Stimulated activated CD8-positive, alpha-beta memory T cell treated with anti-CD3 and anti-CD28 coated beads, Interleukin-4, amount 100 ng/mL, for 48 hours (primary cell): ENCODE measurements at places on chromosomes 3 and 15.

- no peak for DNase-seq
Measured at GRCh38 chr15:51907136-51907862, 64.3 kb downstream of the LEO1 start.

- DNase-seq = no peak
Measured at GRCh38 chr3:113148284-113148683, 63.1 kb upstream of the BOC start.

- DNase-seq = no peak
Measured at GRCh38 chr3:120506076-120506827, 55.5 kb upstream of the FSTL1 start.

- no peak for DNase-seq
Measured at GRCh38 chr15:80462836-80463512, 58.8 kb downstream of the ARNT2 start.

DNA sequence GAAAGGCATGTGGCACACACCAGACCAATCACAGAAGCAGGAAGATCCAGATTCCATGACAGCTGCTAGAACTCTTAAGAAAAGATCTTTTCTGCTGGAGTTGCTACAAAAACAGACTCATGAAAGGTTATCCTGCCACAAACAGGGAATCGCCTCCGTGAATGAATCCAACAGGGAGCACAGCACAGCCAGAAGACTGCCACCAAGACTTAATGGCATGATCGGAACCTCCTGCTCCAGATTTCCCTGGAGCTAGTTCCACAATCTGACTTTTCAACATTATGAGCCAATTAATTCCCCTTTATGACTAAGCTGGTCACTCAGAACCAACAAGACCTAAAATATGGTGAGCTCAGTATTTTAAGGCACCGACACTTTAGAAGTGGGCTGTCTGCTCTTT lies 232.5 kb downstream of the FOXP1 start:
- DNase-seq = no peak

GRCh38 chr3:159091936-159092335 lies 290.1 kb downstream of the MFSD1 start:
- DNase-seq = no peak

- no peak for DNase-seq
Measured at GRCh38 chr3:193508108-193508507, 46.6 kb downstream of the ATP13A4 start.

- DNase-seq = no peak
Measured at GRCh38 chr3:187684880-187685279, 14.7 kb upstream of the SST start.

DNA sequence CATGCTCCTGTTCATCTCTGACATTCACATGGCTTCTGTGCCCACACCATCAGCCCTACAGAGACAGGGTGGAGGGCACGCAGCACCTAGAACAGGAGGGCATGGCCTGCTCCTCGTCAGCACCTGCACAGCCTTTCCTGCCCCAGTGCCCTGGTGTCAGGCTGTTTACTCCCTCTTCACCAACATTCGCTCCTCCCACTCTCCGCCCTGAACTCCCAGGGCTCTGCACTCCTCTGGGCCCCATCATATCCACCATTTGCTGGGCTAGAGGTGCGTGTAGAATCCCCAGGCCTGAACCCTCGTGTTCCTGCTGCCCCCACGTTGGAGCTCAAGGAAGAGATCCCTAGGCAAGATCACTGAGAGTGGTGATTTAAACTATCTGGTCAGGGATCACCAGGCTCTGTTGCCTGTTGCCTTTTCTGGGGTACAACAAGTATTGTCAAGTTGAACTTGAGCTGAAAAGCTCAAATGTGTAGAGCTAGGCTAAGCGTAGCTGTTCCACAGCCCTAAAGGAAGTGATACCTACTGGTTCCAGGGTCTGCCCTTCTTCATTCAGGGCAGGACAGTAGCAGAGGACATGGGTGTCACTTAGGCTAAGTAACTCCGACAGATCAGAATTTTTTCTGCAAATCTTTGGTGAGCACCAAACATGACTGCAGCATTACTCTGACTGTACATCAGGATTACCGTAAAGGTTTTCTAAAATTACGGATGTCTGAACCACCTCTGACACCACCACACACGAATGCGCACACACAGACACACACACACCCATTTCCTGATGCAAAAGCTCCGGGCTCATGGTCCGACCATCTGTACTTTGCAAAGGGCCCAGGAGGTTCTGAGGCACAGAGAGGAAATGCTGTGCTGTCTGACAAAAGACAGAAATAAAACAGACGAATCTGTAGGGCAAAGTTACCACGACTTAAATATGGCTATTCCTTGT lies 43.7 kb upstream of the GNB5 start:
- DNase-seq = no peak

- DNase-seq = no peak
Measured at GRCh38 chr3:37987751-37988179, 2.8 kb upstream of the VILL start.

DNA sequence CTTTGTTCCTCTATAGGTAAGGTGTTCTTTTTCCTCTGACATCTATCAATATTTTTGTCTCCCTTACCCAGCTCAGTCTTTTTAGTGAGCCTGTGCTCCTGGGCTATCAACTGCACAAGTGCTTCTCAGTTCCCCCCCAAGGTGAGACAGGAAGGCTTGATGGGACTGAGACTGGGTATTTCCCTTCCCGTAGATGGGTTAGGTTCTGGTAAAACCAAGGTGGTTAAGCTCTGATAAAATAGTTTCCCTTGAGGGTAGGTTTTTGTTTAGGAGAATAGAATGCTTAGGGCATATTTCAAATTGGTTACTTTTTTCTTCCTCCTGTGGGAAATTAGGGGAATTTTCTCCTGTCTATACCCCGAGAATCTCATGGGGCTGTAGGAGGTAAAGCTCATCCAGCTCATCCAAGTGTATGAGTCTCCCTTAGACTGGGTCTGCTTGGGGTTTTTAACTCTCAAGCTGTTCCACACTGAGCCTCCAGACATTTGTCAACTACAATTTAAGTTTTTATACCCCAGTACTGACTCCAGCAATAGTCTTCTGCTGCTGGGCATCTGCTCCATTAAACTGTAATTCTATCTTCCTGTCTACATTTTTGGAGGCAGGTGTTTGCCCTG lies 44.9 kb downstream of the OXSR1 start:
- no peak for DNase-seq

DNA sequence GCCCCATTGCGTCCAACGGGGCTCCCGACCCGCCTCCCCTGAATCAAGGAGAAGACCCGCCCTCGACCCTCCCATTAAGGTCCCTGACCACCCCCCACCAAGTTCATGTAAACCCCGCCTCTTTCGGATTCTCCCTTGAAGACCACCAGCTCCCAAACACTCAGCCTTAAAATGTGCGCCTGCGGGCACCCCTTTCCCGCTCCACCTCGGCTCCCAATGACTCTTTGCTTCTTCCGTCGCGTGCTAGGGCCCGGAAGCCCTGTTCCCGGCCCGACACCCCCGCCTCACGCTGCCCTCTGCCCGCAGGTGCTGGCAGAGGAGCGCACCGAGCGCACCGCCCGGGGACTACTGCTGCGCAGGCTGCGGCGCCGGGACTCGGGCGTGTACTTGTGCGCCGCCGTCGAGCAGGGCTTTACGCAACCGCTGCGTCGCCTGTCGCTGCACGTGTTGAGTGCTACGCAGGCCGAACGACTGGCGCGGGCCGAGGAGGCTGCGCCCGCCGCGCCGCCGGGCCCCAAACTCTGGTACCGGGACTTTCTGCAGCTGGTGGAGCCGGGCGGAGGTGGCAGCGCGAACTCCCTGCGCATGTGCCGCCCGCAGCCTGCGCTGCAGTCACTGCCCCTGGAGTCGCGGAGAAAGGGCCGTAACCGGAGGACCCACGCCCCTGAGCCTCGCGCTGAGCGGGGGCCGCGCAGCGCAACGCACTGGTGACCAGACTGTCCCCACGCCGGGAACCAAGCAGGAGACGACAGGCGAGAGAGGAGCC lies 2.7 kb upstream of the LSMEM2 start:
- DNase-seq = peak; percentile 55

DNA sequence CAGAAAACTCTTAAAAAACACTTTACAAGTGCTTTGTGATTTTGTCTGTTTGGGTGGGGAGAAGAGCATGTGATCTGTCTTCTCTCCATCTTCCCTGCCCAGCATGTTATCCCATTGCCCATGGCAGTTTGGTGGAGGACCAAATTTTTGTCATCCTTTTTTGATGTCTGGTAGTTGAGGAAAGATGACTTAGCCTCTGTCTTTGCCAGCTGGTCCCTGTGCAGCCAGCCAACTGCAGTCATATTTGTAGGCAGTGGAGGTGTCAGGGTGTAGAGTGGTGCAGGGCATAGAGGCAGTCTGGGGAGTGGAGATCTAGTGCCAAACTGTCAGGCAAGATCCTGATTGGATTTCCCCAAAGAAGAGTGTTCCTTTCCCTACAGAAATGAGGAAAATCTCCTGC lies 40.7 kb downstream of the GASK1A start:
- DNase-seq = no peak

GRCh38 chr3:194340757-194341400 lies 10.2 kb downstream of the CPN2 start:
- DNase-seq = no peak

- DNase-seq = peak; percentile 61
Measured at GRCh38 chr15:81292523-81293001, 31.4 kb downstream of the STARD5 start.

- DNase-seq = peak; percentile 29
Measured at GRCh38 chr15:75215107-75216004, 13.7 kb downstream of the C15orf39 start.

DNA sequence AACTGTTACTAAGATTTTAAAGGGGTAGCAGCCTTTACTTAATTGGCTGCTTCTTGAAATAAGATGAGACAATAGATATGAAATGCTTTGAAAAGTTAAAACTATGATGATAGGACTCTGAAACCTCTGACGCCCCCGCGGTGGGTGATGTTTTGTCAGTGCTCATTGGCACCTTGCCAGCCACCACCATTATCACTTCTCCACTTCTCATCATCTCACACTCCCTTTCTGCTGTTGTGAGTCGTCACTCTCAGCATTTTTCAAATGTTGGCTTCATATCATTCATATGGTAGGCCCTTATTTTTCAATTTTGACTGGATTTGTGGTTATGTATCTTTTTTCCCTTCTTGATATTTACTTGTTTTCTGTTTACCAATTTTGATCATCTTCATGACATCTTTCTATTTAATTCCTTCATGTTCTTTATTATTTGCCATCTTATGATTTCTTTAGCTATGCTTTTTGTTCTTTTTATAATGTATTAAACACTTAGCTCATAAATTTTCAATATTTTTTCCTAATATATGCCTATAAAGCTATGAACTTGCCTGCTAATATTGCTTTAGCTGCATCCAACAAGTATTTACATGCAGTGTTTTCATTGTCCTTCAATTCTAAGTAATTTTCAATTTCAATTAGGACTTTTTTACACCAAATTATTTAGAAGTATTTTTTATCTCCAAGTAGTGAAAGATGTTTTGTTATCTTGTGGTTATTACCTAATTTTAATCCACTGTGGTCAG lies 30.3 kb upstream of the SKOR1 start:
- DNase-seq = peak; percentile 77

DNA sequence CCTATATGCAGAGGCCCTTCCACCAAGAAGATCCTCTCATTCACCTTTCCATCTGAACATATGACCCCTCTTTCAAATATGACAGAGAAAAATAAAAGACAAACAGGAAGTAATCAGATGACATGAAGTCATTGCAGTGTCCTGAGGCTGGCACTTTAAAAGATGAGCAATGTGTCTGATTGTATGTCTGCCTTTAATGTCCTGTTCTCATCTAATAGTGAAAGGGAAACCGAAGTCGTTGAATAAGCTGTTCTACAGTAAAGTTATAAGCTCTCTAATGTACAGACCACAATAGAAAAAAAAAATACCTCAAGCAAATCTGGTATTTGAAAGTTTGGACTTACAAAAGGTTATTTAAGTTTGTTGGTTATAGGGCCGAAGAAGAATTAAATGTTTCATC lies 243.0 kb downstream of the CLSTN2 start:
- no peak for DNase-seq

DNA sequence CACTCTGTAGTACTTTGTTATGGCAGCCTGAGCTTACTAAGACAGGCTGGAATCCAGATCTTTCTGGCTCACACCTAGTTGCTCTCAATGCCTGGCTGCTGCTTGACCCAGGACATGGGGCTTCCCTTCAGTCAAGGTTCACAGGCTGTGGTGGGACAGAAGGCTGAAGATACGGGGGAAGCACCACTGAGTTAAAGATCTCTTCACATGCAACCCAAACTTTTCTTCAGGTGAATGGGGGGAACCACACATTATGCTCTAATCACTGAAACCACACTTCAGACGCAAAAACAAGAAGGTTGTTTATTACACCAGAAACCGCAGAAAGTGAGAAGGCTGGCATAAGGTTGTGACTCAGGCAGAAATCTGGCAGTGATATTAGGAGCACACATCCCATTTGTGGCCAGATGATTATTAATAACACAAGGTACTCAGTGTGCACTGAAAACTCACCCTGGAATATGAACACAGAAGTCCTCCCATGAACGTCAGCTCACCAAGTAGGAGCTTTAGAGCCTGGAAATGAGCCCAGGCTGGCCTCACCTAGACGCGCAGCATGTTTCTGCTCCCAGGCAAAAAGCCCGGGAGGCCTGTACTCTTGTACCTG lies 230.5 kb upstream of the CHRNA7 start:
- no peak for DNase-seq

DNA sequence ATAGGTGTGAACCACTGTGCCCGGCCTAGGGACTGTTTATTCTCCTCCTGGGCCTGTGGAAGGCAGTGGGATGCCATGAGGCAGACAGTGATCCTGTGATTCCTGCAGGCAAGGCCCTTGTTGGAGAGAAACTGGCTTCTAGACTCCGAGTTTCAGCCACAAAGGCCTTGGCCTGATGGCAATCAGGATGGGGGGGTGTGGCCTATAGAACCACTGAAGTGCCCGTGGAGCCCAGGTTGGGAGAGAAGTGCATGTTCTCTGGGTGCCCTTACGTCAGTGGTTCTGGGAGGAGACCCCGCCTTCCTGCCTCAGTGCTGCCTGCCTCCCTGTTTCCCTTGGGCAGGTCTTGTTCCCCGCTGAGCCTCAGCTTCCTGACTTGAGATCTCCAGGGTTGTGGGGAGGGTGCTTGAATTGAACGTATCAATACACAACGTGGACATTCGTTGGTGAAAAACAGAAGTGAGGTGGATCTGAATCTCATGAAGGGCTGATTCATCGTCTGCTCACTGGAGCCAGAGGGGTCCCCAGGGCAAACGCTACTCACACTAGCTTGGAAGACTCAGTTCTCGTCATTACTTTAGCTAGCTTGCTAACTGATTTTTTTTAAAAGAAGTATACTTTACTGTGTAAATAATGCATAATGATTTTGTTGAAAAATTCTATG lies 31.8 kb downstream of the IRAK2 start:
- DNase-seq = peak; percentile 43

- no peak for DNase-seq
Measured at GRCh38 chr3:136938334-136938733, 19.4 kb upstream of the IL20RB start.
